ENCODE measurements at places on chromosomes 1 and 21.

GRCh38 chr1:51877434-51878307 is 856 bp downstream of the NRDC start:
- DNase-seq, result peak; percentile 9

- DNase-seq, result no peak
These were observed 190.5 kb downstream of the ZP4 start for GRCh38 chr1:237700181-237700580.

DNA sequence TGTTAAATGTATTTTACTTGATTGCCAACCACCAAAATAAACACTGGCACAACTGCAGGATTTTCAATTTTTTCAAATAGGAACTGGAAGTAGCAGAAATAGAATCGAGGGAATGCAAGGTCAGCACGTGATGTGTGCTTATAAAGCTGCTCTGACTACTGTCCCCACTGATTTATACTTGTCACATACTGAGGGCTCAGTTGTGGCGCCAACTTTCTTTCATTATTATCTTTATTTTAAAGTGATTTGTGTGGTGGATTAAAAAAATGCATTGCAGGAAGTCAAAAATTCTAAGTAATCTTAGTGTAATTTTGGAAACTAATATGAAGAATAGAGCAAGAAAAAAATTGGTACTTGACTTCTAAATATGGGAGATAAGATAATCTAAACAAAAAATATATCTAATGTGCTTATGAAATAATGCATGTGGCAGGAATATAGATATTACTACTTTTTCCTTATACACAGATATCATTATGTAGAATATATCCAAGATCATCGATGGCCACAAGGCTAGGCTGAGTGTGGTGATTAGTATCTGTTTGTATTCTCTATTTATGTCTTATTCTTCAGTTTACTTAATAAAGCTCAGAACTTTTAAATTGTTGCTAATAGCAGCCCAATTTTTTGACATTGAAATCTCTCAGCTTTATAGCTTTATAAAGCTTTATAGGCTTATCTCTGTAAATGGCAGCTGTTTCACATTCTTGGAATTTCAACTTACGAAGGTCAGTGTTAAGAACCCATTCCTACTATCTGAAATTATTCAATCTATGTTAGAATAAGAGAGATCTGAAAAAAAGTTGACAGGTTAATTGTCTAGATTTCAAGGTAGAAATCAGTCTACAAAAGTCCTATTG is 404.5 kb upstream of the ADAMTS5 start:
- no peak for DNase-seq

GRCh38 chr1:18819986-18820790 is 39.3 kb downstream of the TAS1R2 start:
- DNase-seq, result no peak

- DNase-seq, result no peak
These were observed 6.5 kb upstream of the ATP1A4 start for GRCh38 chr1:160144921-160145320.

DNA sequence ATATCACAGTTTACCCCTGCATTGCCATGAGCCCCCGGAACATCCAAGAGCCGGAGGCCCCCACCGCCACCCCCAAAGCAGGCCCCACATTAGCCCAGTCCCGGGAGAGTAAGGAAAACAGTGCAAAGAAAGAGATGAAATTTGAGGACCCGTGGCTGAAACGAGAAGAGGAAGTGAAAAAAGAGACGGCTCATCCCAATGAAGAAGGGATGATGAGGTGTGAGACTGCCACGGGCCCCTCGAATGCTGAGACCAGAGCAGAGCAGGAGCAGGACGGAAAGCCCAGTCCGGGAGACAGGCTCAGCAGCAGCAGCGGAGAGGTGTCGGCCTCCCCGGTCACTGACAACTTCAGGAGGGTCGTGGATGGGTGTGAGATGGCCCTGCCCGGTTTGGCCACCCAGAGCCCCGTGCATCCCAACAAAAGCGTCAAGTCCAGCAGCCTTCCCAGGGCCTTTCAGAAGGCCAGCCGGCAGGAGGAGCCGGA is 532.4 kb downstream of the KIF26B start:
- DNase-seq, result peak; percentile 36

GRCh38 chr1:117076648-117077047 is 16.5 kb downstream of the TTF2 start:
- no peak for DNase-seq

DNA sequence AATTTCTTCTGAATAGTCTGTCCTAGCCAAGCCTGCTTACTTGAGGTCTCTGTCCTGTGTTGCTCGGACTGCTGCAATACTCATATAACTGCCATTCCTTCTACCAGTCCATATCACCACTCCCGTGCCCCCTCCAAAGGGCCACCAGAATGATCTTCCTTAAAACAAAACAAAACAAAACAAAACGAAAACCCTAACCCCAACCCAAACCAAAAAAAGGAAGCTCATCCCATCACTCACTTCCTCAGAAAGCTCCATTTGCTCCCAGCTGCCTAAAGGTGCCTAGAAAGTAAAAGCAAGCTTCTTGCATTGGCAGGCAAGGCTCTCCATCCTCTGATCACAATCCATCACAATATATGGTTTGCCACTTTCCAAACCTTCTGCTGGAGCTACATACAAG is 20.3 kb downstream of the USP24 start:
- DNase-seq, result peak; percentile 85

DNA sequence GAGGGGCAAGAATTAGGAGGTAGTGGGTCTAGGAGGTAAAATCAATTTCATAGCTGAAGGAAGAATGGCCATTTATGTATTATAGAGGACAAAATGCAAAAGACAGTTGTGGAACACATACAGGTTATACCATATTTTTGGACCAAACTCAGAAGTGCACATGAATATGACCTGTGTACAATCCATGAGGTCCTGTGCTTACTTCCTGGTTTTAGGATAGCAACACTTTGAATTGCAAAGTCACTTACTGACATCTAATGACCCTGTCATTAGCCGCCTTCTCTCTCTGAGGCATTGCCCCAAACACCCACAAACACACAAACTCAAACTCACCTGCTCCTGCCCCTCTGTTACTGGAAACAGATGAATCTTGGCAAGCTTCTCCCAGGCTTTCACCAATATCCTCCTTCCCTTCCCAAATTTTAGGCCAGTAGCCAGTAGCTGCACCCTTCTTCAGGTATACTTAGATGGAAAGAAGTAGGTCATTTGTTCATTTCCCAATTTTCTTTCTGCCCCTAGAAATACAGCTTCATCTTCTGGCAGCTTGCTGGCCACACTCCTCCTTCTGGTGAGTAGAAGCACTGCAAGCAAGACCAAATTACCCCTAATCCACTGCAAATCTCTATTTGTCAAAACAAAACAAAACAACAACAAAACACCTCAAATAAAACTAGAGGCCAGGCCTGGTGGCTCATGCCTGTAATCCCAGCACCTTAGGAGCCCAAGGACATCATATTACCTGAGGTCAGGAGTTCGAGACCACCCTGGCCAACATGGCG is 13.7 kb upstream of the RPL5 start:
- DNase-seq, result peak; percentile 15

Measured in MV-4-11 (cell line).